ENCODE measurements at places on chromosomes 1 and 21.

- DNase-seq = no peak
Measured at GRCh38 chr1:28845786-28846543, 34.0 kb downstream of the OPRD1 start.

- DNase-seq = no peak
Measured at GRCh38 chr1:182046763-182047162, 14.7 kb downstream of the ZNF648 start.

- peak; percentile 22 for DNase-seq
Measured at GRCh38 chr21:26169611-26170470, 729 bp downstream of the APP start.

GRCh38 chr1:174874331-174875053 lies 125.3 kb upstream of the CACYBP start:
- DNase-seq = peak; percentile 9

GRCh38 chr1:151907363-151908139 lies 1.8 kb downstream of the THEM4 start:
- DNase-seq = no peak

DNA sequence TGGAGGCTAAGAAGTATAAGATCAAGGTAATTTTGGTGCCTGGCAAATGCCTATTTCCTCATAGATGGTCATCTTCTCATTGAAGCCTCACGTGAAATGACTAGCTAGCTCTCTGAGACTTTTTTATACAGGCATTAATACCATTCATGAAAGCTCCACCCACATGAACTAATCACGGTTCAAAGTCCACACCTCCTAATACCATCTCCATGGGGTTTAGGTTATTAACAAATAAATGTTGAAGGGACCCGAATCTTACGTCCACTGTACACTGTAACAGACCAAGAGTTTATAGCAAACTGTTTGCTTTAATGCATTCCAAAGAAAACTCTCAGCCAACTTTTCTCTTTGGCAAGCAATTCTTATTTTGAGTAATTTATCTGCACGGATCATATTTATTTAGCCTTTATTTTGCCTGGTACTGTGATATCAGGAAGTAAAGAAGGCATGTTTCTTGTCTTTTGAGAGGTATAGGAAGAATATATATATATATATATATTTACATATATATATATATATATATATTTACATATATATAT lies 296.1 kb upstream of the LRRC7 start:
- DNase-seq = no peak

GRCh38 chr21:44300262-44300959 lies 558 bp downstream of the PFKL start:
- peak; percentile 64 for DNase-seq

- peak; percentile 52 for DNase-seq
Measured at GRCh38 chr1:101257500-101258325, 20.9 kb downstream of the S1PR1 start.

- no peak for DNase-seq
Measured at GRCh38 chr1:206680279-206680678, 4.4 kb upstream of the MAPKAPK2 start.

GRCh38 chr1:162554258-162554657 lies 7.3 kb upstream of the UAP1 start:
- DNase-seq = no peak

DNA sequence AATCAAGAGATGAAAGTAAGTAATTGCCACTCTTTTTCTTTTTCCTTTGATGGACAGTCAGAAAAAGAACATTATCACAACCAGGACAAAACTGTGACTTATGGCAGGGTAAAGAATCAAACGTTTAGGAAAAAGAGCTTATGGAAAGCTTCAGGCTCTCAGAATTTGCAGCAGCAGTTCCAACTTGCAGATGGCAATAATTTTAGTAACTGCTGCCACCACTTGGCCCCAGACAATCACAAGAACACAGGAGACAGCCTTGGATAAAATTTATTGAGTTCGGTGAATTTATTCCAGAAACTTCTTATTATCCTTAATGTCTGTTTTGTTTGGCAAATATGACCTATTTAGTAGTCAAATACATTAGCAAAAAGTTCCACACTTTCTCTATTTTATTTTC lies 804.4 kb downstream of the BRINP3 start:
- DNase-seq = no peak

DNA sequence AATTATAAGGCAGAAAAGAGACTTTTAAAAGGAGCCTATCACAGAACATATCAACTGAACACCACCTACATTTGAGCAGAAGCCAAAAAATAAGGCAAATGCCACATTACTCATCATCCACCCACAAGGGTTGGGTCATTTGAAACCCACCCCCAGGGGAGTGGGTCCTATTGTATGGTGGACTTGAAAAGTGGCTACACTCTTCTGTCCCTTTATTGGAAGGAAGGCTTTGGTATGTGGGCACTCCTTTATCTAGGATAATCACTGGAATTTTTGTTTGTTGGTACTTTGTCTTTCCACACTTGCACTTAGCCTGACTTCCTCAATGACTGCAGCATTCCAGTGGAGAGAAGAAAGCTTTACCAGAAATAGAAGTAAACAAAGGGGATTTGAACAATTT lies 157.2 kb upstream of the COL11A1 start:
- DNase-seq = no peak

- no peak for DNase-seq
Measured at GRCh38 chr1:214364786-214365295, 83.9 kb downstream of the SMYD2 start.

- DNase-seq = peak; percentile 23
Measured at GRCh38 chr1:55284856-55285255, 69.7 kb upstream of the USP24 start.

DNA sequence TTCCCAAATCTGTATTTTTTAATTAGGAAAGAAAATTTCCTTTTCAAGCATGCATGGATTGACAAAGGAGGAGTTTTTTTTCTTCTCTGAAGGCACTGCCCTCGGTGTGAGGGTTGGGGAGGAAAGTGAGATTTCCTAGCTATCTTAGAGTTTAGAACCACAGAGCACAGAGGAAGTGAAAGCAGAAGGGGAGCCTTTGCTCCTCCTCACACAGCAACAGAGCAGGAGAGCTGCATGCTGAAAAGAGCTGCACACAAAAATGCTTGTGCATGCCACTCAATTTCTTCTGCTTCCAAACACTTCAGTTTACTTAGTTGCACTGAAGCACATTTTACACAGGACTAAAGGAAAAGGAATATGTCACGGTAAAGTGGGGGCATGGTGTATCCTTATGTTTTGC lies 308.1 kb downstream of the GPATCH2 start:
- no peak for DNase-seq

DNA sequence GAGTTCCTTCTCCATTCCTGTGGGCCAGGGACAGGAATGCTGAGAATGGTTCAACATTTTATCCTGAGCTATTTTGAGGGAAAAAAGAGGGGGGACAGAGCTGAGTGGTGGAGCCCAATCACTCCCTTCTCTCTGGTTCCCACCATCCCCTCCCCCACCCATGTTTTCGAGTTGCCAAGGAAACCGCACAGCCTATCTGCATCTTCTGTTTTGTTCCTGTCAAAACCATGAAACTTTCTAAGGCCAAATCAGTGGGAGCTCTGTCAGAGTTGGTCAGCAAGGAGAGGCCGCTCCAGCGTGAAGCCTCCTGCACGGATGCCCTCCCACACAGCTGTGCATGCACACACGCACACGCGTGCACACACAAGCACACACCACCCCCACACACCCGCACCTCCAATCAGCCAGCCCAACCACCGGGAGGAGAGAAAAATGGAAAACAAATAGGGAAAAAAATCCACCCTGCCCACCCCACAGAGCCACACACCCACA lies 54.5 kb upstream of the ATP2B4 start:
- DNase-seq = no peak

GRCh38 chr1:229024528-229025130 lies 246.3 kb upstream of the RAB4A start:
- no peak for DNase-seq

DNA sequence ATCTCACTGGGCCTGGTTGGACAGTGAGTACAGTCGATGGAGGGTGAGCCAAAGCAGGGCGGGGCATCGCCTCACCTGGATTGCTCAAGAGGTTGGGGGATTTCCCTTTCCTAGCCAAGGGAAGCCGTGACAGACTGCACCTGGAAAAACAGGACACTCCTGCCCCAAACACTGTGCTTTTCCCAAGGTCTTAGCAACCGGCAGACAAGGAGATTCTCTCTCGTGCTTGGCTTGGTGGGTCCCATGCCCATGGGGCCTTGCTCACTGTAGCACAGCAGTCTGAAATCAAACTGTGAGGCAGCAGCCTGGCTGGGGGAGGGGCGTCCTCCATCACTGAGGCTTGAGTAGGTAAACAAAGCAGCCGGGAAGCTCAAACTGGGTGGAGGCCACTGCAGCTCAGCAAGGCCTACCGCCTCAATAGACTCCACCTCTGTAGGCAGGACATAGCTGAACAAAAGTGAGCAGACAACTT lies 11.3 kb downstream of the C1orf105 start:
- DNase-seq = peak; percentile 26

- no peak for DNase-seq
Measured at GRCh38 chr1:226632169-226632879, 83.8 kb downstream of the STUM start.

- no peak for DNase-seq
Measured at GRCh38 chr1:186050360-186050759, 316.2 kb downstream of the HMCN1 start.

- DNase-seq = no peak
Measured at GRCh38 chr1:179448437-179449149, 82.8 kb downstream of the AXDND1 start.

- DNase-seq = no peak
Measured at GRCh38 chr1:229943988-229944743, 122.9 kb upstream of the GALNT2 start.

DNA sequence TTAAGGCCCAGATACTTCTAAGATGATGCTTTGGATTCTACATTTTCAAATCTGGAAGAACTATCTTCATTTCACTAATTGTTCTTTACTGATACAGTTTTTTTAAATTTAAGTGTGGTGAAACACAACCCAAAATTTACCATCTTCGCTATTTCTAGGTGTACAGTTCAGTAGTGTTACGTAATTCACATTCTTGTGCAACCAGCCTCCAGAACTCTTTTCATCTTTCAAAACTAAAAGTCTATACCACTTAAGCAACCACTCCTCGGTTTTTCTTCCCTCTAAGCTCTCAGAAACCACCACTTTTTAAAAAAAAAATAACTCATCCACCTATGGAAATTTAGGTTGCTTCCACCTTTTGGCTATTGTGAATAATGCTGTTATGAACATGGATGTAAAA lies 220.7 kb downstream of the PDE4B start:
- no peak for DNase-seq

GRCh38 chr1:247268390-247269045 lies 12.6 kb downstream of the VN1R5 start:
- DNase-seq = no peak

GRCh38 chr1:111856411-111857185 lies 100.9 kb downstream of the DDX20 start:
- no peak for DNase-seq

GRCh38 chr1:21573971-21574465 lies 64.8 kb downstream of the ALPL start:
- no peak for DNase-seq

DNA sequence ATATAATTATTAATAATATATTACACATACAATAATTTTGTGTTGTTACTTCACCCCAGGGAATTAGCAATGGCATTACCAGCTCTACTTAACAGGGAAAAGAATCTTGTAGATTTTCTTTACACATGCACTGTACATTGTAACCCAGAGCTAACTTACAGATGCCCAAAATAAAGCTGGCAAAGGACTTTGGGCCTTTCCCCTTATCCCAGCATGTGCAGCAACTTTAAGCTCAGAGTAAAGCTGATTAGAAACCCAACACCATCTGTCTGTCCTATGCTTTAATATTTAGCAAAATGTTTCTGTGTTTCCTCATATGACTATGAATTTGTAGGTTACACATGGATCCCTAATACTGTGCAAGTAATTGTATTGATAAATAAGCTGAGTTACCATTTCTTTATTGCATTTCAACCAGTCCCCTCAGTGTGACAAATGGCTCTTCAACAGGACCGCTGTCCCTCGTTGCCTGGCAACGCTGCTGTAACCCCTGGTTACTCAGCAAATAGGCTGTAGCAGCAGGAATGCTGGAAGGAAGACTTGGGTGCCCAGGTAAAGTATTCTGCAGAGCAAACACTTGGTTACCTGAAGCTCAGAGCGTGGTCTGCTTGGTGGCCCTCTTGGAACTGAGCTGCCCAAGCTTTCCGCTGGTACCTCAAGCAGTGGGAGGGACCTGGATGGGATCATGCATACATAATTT lies at the start of gene USH2A:
USH2A (minus strand) TSS at position 628 of the 700 bp plus-strand sequence. CDS start 1,112 bp downstream, outside the sequence.
- no peak for DNase-seq

DNA sequence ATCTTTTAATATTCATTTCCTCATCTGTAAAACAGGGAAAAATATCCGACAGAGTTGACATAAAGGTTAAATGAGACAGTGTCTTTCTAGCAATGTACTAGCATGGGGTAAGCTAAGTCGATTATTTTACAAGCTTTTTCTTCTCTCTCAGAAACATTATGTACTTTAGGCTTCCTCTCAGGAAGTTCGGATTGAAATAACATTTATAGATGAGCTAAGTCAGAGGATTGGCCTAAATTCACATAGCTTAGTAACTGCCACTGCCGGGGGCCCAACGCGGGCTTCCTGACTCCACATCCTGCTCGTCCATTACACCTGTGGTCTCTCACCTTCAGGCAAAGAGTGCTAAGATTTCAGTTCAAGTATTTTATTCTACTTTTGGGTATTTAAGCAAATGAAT lies 462.3 kb upstream of the NFIA start:
- no peak for DNase-seq

DNA sequence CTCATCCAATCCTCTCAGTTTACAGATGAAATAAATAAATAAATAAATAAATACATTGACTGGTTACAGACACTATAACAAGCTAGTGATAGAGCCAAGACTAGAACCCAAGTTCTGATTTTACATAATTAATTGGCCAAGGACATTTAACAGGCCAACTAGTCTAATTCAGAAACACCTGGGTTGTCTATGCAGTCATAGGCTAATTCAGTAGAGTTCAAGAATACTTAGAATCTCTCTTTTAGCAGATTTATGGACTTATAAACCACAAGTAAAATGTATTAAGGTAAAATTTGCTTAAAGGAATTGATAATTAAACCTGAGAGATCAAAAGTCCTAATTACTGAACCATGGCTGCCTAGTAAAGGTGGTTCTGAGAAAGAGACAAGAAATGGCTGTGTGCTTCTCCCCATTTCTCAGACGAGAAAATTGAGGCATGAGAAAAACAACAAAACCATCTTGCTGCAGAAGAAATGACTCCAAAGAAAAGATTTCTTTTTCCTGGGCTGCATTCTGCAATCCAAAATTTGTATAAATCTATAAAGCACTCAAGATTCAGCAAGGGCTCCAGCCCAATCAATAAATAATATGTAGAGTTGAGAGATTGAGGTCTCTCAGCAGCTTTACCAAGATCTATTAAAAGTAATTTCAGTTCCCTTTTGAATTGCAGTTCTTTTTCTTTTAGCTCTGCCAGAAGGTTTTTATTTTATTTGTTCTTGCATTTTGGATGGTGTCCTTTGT lies 98.3 kb downstream of the DUSP10 start:
- DNase-seq = no peak

Data from CD4-positive, alpha-beta T cell treated with Interleukin-12 subunit alpha and Interleukin-12 subunit beta, for 1 hour (primary cell).